ENCODE measurements at places on chromosomes 6 and 20.
A peak's percentile ranks its signal among the peaks of the same experiment; 100 is the strongest.

GRCh38 chr6:52994031-52994838 is 849 bp downstream of the GSTA4 start:
- DNase-seq = no peak

DNA sequence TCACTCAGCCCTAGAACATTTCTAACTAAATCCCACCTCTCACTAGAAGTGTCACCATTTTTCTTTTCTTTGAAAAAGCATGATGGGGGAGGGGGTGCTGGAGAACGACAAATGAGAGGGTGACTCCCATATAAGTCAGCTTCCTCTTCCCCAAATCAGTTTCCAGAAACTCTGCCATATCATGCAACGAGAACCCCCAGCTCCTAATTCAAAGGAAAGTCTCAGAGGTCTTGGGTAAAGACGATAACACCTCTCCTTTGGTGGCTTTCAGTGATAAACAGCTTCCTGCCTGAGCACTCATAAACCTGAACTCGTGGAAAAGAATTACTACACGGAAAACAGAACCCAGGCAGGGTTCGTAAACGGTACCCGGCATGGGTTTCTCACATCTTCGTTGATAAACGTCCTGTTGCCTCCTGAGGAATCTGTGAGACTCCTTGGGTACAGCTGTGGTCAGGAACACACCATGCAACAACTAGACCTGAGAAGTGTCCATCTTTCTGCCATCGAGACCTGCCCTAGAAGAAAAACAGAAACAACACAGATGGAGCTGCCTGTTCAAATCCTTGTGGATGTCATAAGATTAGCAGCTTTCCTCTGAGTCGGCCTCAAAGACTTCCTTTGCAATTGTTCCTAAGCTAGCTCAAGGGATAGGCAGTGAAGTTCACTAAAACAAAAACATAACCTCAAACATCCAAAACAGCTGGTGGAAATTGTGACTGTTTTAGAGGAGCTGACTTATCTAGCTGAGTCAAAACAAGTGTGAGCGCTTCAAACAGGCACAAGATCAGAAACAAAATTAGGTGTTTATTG is 185.8 kb upstream of the PRDM1 start:
- peak; percentile 83 for DNase-seq

GRCh38 chr20:61114493-61115175 is 137.4 kb upstream of the CDH4 start:
- DNase-seq = no peak

- DNase-seq = peak; percentile 87
Observed at GRCh38 chr20:60210779-60211617, 252.8 kb downstream of the CDH26 start.

- no peak for DNase-seq
Observed at GRCh38 chr20:56358070-56358469, 704 bp upstream of the FAM210B start.

DNA sequence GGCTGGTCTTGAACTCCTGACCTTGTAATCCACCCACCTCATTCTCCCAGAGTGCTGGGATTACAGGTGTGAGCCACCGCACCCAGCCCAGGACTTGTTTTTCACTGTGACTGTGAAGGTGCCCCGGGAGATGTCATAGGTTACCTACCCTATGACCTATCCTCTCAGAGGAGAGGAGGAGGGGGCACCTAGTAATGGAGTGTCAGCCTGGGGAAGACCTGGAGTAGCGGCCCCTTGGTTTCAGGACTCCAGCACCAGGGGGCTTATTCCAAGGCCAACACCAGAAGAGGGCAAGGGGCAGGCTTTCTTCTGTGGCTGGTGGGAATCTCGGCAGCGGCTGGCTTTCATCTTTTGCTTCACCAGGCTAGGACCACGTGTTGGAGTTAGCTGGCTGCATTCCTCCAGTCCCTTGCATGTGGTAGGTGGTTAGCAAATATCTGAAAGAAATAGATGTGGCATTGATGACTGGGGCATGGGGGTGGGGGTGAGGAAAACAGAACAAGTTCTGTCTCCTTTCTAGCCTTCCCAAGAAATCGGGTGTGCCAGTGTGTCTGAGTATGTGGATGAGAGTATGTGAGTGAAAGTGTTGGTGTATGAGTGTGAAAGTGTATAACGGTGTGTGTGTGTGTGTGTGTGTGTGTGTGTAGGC is 7.9 kb upstream of the ITPR3 start:
- DNase-seq = no peak

DNA sequence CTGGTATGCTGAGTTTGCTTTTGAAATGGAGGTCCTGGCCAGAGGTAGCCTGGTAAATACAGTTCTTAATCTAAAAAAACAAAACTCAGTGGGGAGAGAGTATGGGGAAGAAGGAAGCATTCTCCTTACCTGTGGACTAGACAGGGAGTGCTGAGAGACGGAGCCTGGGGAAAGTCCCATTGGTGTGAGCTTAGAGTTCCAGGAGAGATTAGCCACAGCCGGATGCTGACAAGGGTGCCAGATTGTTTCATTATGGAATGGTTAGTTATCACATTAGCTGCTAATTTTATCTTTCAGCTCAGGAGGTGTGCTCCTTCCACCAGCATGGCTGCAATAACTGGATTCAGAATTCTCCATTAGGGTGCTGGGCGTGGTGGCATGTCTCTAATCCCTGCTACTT is 75.9 kb downstream of the RREB1 start:
- no peak for DNase-seq

DNA sequence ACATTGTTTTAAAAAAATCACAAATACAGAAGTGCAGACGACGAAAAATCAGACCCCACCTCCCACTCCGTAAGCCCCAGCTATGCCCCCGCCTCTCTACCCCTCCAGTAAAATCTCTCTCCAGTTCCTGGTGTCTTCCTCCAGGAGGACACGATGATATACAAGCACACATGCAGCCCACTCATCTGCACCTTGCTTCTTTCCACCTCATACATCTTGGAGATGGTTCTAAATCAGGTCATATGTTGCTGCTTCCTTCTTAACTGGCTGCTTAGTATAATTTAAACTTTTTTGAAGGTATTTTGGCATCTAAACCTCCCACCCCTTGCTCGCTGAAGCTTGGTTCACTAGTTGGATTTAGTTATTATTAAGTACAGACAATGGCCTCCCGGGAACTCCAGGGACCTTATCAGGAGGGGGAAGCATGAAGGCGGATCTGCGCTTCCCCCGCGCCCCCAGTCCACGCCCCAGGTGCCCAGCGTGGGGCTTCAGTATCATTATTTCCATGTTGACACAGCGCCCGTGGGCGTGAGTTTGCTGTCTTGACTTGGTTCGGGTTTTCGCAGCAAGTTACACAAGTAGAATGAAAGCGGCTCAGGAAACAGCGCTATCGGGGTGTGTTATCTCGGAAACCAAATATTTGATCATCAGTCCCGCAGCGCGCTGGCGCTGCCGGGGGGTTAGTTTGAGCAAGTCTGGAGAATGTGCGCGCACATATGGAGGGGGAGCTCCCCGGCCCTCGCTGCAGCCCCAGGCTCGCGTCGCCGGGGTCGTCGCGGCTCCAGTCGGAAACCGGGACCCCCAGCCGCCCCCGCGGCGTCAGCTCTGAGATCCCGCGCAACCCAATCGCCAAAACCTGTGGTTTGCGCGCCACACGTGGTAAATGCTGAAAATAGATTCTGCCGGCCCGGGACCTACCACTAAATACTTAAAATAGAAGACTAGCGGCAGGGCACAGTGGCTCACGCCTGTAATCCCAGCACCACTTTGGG is 2.3 kb downstream of the BMP7 start:
- DNase-seq = no peak

Measured in activated CD4-positive, alpha-beta T cell treated with anti-CD3 and anti-CD28 coated beads, Interleukin-2, amount 10 ng/mL, durations not matched to agents 24 days and 14 days (primary cell).